Fibroblast of lung (primary cell): ENCODE measurements at places on chromosomes 5 and 9. TPM values are rescaled to one million over a fixed set of nuclear protein-coding genes. Genes with fewer than 3 reads are reported as not detected.

DNA sequence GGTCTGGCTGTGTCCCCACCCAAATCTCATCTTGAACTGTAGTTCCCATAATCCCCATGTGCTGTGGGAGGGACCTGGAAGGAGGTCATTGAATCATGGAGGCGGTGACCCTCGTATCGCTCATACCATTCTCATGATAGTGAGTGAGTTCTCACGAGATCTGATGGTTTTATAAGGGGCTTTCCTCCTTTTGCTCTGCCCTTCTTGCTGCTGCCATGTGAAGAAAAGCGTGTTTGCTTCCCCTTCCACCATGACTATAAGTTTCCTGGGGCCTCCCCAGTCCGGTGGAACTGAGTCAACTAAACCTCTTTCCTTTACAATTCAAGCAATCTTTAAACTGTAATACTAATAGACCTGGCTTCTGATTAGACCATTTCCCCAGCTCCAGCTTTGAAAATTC, 92.2 kb upstream of the SARDH start:
- H3K36me3 ChIP-seq = peaks cover 2% of the 10 kb centered on the region
- H3K27me3 ChIP-seq = no peaks in the 10 kb centered on the region
- no peak overlapping the region for H3K27ac ChIP-seq
- no peak overlapping the region for H3K4me3 ChIP-seq
- DNase-seq = no peak
- peaks cover 2% of the 10 kb centered on the region for H3K4me1 ChIP-seq

Gene CAMK2A
- total RNA-seq = 0.77 and 2.1 TPM in 2 replicates

GRCh38 chr5:135827965-135828781, 6.3 kb upstream of the SLC25A48 start:
- no peak overlapping the region for H3K4me3 ChIP-seq
- no peak for DNase-seq
- H3K36me3 ChIP-seq = no peaks in the 10 kb centered on the region
- H3K4me1 ChIP-seq = no peaks in the 10 kb centered on the region

- DNase-seq = no peak
- no peak overlapping the region for H3K4me3 ChIP-seq
- H3K36me3 ChIP-seq = no peaks in the 10 kb centered on the region
- no peak overlapping the region for H3K27ac ChIP-seq
- no peaks in the 10 kb centered on the region for H3K27me3 ChIP-seq
Observed at GRCh38 chr5:80615266-80615914, 39.1 kb upstream of the MSH3 start.

- H3K4me1 ChIP-seq = no peaks in the 10 kb centered on the region
- DNase-seq = no peak
- no peak overlapping the region for H3K27ac ChIP-seq
- H3K4me3 ChIP-seq = no peak overlapping the region
- H3K36me3 ChIP-seq = no peaks in the 10 kb centered on the region
Observed at GRCh38 chr5:59272809-59273427, 620.6 kb downstream of the PDE4D start.

DNA sequence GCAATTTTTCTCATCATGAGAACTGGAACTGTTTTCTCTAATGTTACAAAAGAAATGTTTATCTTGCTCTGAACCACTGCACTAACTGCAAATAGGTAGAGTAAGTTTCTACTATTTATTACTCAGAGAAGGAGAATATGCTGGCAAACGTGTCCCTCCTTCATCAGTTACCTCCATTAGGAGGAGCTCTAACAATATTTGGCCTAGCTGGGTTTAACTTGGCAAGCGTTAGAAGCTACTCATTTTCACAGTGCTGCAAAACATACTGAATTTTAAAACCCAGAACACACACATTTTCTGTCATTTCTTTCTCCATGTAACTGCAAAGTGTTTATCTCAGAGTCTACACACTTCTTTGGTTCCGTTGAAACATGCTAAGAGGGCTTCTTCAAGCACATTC, 101.0 kb upstream of the GABRG2 start:
- no peak overlapping the region for H3K4me3 ChIP-seq
- DNase-seq = no peak
- no peaks in the 10 kb centered on the region for H3K36me3 ChIP-seq
- H3K27me3 ChIP-seq = no peaks in the 10 kb centered on the region

Gene INSYN2B
- 2.8 and 3.6 TPM in 2 replicates for total RNA-seq

- H3K27ac ChIP-seq = no peak overlapping the region
- no peak overlapping the region for H3K4me3 ChIP-seq
- no peaks in the 10 kb centered on the region for H3K4me1 ChIP-seq
- H3K27me3 ChIP-seq = no peaks in the 10 kb centered on the region
- H3K36me3 ChIP-seq = no peaks in the 10 kb centered on the region
Observed at GRCh38 chr5:113043491-113043931, 66.9 kb downstream of the DCP2 start.

GRCh38 chr9:98772364-98773155, 23.8 kb downstream of the ANKS6 start:
- H3K36me3 ChIP-seq = peaks cover 2% of the 10 kb centered on the region
- DNase-seq = no peak
- no peaks in the 10 kb centered on the region for H3K27me3 ChIP-seq
- no peak overlapping the region for H3K4me3 ChIP-seq

GRCh38 chr5:132221781-132222648, 5.6 kb downstream of the P4HA2 start:
- H3K36me3 ChIP-seq = peaks cover 4% of the 10 kb centered on the region
- H3K27me3 ChIP-seq = no peaks in the 10 kb centered on the region
- peak overlapping the region; percentile 44 for H3K27ac ChIP-seq
- peak; percentile 97 for DNase-seq
- H3K4me3 ChIP-seq = no peak overlapping the region

Gene GFRA3
- not detected in 2 replicates for total RNA-seq

DNA sequence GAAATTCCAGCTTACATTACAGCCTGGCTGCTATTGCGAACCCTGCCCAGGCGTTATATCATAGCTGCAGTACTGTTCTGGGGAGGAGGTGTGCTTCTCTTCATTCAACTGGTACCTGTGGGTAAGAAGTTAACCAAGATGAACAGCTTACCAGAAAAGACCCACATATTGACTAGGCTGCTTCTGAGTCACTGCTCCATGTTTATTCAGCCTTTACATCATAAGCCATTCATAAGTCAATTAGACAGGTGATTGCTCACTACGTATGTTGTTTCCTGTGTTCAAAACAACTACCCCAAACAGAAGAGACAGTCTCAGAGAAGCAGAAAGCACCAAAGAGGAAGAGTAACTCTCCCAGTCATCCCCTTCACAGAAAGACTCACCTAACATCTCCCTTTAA, 34.7 kb upstream of the SLC22A5 start:
- no peaks in the 10 kb centered on the region for H3K36me3 ChIP-seq
- H3K27me3 ChIP-seq = no peaks in the 10 kb centered on the region
- H3K4me3 ChIP-seq = no peak overlapping the region
- peak; percentile 20 for DNase-seq
- H3K27ac ChIP-seq = no peak overlapping the region
- no peaks in the 10 kb centered on the region for H3K4me1 ChIP-seq
